NCI-H2029 treated with DMSO at 0.1 percent for 48 hours (cell line): ENCODE measurements at places on chromosomes 3 and 15.

DNA sequence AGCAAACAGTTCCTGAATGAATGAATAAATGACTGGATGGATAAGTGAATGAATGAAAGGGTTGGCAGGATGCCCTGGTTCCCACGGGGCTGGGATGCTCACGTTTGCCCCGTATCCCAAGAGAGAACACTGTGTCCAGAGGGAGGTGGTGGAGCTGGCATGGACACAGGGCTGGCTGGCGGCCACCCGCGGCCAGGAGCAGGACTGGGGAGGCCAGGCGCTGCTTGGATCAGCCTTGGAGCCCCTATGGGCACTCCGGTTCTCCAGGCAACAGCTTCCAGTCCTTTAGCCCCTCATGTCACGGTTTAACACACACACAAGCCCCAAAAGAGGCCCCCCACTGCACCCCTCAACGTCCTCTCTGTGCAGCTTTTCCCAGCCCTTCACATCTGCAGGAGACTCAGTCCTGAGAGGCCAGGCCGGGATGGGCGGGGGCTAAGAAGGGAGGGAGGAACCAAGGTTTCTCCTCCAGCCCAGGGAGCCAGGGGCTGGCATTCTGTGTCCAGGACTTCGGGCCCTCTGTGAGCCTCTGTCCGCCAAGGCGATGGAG, 86.0 kb upstream of the ALDH1L1 start:
- DNase-seq, result no peak

DNA sequence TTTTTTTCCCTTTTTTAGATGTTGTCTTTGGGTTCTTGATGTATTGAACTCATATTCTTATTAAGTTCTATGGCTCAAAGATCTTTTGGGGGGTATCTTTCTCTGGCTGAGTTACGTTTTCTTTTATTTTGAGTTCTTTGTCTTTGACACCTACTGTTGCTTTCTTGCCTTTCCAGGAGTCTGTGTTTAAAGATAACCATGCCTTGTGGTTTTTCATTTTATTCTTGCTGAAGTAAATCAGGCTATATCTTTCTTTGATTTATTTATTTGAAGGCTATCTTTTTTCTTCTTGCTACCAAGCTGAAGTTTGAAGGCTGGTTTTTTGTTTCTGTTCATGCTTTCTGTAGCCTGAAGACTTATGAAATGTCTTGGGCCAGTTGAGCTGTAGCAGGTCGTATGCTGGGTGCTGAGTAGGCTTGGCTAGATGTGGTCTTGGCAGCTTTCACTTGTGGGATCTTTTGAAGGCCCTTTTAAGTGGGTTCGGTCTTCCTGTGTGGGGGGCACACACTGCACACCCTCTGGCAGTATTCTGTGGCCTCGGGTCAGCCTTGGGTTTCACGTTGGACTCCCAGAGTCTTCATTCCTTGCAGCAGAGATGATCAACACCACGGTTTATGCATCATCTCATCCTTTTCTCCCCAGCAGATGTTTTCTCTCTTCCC, 17.5 kb downstream of the SLCO3A1 start:
- DNase-seq, result no peak

DNA sequence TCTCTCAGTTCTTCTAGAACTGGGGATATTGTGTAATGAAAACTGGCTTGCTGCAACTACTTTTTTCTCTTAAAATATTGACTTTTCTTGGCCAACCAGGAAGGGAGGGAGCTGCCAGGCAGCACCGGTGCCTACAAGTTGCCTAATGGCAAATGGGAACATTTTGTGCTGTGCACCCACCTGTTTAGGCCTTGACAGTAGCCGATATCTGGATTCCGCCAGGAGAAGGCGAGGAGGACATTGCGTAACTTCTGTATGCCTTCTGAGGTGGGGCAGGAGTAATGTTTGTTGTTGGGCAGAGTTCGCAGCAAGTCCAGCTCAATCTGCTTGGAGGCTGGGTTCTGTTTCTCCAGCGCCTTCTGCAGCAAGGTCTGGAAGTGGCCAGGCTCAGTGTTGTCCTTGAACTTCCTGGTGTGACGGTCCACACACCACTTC, 64.9 kb downstream of the TBC1D2B start:
- no peak for DNase-seq

- DNase-seq, result no peak
Observed at GRCh38 chr3:129409541-129409940, 18.9 kb downstream of the EFCAB12 start.

DNA sequence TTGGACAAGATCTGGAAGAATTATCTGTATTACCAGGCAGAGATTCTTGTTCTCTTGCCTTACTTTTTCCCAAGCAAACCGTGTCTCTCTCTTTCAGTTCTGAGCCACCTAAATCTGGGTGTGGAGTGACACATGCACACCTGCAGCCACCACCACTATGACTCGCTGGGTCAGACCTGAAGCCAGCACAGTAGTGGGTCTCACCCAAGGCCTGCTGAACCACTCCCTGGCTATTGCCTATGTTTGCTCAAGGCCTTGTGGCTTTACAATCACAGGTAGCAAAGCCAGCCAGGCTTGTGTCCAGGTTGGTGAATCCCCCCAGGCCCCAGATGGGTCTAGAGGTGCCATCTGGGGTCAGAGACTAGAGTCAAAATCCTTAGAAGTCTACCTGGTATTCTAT, 28.7 kb upstream of the COPB2 start:
- DNase-seq, result no peak

DNA sequence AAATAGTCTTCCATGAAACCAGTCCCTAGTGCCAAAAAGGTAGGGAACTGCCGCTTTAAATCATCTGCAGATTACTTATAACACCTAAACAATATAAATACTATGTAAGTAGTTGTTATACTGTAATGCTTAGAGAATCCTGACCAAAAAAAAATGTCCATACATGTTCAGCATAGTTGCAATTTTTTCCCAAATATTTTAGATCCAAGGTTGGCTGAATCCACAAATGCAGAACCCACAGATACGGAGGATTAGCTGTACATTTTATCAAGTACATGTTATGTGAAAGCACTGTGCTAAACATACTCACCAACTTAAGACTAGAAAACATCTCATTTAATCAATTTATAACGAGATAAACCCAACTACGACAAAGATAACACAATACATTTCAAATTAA, 9.3 kb downstream of the MSL2 start:
- no peak for DNase-seq

- DNase-seq, result no peak
Observed at GRCh38 chr15:57079446-57079845, 161.0 kb downstream of the TCF12 start.

DNA sequence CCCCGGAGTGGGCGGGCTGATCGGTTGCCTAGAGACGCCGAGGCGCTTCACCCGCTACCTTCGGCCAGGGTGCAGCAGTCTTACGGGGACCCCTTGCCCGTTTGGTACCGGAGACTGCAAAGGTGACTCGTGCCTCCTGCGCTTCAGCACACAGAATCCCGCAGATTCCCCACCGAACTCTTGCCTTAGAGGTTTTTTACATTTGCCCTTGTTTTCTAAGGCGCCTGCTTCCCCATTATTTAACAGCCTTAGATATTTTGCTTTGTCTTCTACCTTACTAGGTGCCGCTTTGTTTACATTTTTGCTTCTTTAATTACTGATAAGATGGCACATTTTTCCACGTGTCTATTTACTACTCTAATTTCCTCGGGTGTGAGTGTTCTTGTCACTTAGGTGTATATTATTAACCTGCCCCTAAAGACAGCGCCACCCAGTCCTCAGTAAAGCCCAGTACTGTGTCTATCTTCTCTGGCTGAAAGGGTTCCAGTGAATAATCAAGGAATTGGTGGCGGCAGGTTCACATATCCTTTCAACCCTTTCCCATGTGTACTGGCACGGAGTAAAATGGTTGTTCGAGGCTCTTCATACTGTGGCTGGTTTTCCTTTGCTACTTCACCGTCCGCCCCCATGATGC, 573 bp upstream of the CEP152 start:
- no peak for DNase-seq

- no peak for DNase-seq
Observed at GRCh38 chr3:45081506-45082141, 55.5 kb downstream of the CLEC3B start.

DNA sequence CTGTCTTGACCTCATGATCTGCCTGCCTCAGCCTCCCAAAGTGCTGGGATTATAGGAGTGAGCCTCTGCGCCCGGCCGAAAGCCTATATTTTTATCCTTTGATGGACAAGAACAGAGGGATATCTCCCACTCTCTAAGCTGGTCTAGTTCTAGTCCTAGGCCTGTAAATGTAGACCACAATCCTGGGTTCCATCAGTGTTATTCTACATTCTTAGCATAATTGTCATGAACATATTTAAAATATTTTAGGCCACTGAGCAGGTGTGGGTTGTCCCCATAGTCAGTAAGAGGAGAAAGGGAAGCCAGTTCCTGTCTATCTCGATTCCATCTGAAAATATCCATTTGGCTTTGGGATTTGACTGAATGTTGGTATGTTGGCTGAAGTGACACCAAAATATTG, 118.1 kb downstream of the EBLN2 start:
- DNase-seq, result no peak

GRCh38 chr3:173090492-173090891, 50.5 kb downstream of the SPATA16 start:
- DNase-seq, result no peak

DNA sequence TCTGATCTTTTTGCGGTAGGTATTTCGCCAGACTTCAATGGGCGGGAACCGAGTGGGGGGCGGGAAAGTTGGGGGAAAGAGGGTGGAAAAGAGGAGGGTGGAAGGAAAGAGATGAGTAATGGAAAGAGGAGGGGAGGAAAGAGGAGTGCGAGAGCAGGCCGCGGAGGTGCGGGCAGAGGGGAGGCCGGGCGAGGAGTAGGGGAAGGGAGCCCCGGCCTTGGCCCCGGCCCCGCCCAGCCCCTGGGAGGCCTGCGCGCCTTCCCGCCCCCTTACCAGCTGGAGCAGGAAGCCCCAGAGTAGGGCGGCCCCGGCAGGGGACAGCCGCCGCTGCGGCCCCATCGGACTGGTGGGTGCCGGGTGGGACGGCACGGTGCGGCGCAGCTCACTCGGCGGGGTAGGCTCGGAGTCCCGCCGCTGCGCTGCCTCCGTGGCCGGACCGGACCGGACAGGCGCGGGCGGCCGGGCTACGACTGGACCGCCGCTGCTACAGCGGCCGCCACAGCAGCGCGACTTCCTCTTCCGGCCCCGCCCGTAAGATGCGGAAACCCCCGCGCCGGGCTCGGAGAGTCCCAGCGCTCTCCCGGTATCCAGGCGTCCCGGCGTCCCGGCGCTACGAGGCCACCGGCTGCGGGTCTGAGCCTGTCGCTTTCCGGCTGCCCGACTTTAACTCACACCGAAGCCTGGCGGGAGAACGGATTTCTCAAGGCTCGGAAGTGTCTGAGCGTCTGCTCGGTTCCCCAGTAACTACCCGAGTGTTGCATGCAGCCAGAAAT, at the start of gene SPPL2A:
Gene SPPL2A, minus strand, starts transcription at position 512 of the 773 bp plus-strand sequence. Its CDS starts 173 bp downstream, at position 339.
- peak; percentile 29 for DNase-seq

GRCh38 chr15:58469432-58470353, 37.9 kb downstream of the LIPC start:
- DNase-seq, result no peak

- DNase-seq, result no peak
Observed at GRCh38 chr15:86201313-86202008, 121.8 kb downstream of the AGBL1 start.
